ENCODE measurements at places on chromosomes 6 and 20.

DNA sequence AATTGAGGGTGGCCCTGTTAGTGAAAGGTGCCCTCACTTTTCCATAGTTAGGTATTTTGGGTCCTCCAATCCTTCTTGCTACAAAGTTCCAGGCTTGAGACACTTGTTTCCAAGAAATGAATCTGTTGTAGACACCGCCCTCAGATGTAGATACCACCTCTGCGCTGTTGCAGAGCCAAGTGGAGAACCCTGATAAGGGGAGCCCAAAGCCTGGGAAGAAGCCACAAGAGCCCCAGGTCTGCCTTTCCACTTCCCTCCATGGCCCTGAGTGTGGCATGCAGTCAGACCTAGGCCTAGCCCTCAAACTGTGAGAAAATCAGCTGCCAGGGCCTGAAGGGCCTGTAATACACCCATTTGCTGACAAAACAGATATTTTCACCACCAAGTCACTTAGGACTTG lies 37.1 kb downstream of the DTD1 start:
- DNase-seq: no peak

DNA sequence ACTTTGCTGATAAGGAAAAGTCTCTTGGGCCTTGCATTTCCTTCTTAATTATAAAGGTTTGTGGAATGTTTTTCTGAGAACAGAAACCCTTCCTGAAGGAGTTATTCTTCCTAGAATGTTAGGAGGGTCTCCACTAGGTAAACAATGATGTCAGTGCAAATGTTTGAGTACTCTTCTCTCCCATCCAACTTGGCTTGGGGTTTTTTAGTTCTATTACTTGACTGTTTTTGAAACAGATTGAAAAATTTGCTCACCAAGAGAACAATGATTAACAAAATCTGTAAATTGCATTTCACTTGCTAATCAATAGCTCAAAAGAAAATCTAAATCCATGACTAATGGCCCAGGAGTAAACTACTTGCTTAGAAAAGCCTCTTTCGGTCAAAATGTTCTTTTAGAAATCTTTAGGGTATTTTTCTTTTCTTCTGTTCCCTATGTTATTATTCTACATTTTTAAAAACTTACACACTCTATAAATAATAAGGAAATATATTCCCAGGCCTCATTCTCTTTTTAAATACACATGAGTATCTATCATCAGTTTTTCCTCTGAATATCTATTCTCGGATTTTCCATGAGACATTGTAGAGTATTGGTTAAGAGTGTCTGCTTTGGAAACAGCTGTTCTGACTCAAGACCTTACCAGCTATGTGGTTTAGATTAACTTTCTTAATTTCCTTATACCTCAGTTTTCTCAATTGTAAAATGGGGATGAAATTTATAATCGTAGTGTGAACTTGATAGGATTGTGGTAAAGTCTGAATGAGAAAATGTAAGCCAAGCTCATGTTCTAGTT lies 234.2 kb upstream of the CITED2 start:
- DNase-seq: no peak

DNA sequence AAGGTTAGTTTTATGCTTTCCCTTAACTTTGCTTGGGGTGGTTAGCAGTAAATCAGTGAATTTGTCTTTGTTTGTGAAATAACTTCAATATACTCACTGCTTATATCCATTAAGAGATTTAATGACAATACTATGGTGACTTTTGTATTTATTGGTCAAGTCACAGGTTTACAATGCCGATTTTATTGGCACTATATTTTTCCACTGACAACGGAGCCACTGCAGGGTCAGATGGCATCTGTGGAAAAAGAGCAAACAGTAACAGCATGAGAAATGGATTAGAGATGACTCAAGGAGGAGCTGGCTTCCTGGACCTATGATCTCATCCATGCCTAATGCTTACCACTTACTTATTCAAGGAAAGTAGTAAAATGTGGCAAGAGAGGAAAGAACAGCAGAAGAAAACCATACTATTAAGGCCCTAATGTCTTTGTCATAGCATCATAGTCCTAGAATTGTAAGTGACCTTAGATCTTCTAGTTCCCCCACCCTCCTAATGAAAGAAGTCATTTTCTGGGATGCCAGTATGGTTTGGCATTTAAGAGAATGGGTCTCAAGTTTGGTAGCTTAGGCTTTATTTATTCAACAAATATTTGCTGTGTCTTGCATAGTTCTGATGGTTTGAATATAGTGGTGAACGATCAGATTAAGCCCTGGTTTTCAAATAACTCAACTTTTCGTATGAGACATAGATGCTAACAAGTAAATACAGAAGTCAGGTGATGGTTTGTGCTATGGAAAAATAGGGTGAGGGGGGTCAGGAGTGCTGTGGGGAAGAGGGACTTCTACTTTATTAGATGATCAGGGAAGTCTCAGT lies 18.5 kb downstream of the RNF144B start:
- DNase-seq: no peak

DNA sequence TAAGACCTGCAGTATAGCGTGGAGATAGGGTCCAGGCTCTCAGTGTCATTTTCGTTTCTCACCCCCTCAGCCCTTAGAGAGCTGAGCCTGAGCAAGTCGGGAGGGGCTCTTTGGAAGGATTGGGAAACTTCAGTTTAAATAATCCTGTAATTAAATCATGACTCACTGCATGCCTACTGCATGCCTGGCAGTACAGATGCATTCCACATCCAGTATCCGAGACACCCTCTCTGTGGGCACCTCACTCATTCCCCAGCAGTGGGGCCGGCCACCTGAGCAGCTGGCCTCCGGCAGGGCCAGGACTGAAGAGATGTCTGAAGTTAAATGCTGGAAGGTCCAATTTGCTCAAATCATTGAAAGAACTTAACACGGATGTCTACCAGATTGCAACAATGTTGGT lies 316.6 kb downstream of the THBS2 start:
- no peak for DNase-seq

GRCh38 chr20:61497029-61497627 lies 245.1 kb downstream of the CDH4 start:
- DNase-seq: no peak

DNA sequence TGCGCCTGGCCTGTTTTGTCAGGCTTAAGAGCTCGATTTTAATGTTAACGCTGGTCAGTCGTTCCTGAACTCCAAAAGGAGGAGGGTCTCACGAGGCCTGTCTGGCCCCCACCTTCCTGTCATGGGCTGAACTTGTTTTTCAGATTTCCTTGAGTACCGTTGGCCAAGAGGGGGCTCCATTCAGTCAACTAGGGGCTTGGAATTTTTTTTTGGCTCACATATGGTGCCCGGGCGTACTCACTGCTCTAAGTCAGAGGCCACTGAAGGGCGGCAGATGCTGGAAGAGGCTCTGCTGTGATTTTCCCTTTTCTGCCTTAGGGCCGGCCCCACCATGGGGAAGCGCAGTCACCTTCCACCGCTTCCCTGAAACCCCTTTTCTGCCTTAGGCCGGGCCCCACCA lies 6.9 kb upstream of the BIRC7 start:
- no peak for DNase-seq

GRCh38 chr20:12528104-12528503 lies 480.7 kb upstream of the SPTLC3 start:
- DNase-seq: no peak

GRCh38 chr6:38688579-38689087 lies 14.3 kb downstream of the GLO1 start:
- no peak for DNase-seq

DNA sequence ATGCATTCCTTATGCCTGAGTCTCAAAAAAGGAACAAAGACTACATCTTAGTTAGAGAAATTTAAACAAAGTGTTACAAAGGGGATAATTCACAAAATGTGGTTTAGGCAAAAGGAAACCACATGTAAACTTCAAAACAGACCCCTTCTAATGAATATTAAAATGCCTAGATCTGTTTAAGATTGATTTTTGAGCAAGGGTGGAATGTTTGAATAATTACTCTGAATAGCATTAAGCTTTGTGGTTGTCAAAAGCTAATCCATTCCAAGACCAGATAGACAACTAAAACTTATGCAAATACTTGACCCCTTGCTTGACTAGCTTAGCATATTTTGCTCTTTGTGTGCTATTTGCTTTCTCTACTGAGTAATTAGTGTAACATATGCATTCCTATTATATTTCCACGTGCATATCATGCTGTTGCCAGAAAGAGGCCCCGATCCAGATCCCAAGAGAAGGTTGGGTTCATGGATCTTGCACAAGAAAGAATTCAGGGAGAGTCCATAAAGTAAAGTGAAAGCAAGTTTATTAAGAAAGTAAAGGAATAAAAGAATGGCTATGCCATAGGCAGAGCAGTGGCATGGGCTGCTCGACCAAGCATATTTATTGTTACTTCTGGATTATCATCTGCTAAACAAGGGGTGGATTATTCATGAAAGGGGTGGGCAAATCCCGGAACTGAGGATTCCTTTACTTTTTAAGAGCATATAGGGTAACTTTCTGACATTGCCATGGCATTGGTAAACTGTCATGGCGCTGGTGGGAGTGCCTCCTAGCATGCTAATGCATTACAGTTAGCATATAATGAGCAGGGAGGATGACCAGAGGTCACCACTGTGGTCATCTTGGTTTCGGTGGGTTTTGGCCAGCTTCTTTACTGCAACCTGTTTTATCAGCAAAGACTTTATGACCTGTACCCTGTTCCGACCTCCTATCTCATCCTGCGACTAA lies 1193.4 kb upstream of the EYS start:
- no peak for DNase-seq

GRCh38 chr6:125173341-125174095 lies 19.9 kb downstream of the TPD52L1 start:
- no peak for DNase-seq

- no peak for DNase-seq
Observed at GRCh38 chr6:13063300-13063918, 264.9 kb downstream of the TBC1D7 start.

GRCh38 chr6:42313038-42313437 lies 95.4 kb upstream of the MRPS10 start:
- no peak for DNase-seq

DNA sequence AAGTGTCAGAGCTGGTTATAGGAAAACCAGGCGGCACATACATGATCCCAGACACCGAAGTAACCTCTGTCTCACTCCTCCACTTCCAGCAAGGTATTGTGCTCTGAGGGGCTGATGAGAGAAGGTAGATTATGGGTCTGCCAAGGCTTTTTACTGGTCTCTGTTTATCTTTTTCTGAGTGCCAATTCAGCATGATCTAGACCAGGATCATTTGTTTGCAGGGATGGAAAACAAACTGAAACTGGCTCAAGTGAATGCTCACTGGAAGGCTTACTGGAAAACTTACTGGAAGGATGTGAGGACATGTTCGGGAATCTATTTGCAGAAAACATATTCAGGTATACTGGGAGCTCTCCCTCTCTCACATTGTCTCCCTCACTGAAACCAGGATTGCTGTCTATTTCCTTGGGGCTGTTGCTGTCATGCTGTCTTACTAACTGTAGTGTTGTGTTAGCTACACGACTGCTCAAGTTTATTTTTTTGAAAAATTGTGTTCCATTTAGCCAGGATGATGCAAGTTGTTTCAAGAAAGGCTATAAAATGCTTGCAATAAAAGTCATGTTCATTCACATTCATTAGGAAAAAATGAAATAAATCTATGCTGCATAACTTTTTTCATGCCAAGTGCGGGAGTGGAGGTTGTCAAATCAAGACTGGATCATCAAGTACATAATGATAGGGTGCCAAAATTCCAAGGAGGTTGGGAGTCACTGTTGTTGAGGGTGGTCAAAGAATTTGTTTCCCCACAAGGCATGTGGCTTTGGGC lies 37.0 kb downstream of the KLHL31 start:
- no peak for DNase-seq

DNA sequence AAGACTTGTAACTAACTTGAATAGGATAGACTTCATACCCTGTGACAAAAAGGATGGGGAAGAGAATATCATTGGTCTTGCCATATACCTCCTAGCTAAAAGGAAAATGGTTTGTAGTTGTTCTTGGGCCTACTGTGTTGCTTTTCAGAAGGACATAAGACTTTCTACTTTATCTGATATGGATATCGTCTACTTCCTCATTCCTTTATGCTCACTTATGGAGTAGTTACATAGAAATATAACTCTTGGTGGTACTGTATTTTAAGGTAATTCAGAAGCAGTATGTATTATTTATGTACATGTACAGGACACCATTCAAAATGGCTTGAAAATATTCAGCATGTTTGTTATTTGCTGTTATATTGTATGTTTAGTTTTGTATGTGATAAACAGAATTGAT lies 8.0 kb downstream of the FAM217B start:
- DNase-seq: no peak

GRCh38 chr6:148954461-148954860 lies 207.6 kb downstream of the UST start:
- no peak for DNase-seq

DNA sequence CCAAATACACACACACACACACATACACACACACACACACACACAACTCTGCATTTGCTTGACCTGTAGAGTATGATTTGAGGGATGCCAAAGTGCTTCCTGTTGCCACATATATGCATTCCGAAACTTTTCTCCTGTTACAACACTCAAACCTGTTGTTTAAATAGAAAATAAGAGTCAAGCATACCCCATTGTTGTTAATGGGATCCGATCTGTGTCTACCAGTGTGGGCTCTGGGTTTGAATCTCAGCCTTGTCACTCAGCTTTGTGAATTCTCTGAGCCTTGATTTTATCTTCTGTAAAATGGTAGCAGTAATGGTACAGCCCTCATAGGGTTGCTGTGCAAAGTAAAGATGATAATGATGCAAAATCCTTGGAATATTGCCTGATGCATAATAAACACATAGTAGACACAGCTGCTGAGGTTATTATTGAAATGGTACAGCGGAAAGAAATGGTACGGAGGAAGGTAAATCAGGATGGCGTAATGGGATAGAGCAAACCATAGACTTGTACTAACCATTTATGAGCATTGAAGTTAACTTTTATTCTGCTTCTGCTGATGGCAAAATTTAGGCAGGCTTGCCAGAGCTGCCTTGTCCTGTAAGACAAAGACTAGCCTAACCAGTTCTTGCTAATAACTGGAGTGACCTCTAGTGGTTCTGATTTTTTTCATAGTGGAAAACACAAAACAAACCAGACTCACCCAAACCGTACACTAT lies 113.5 kb upstream of the PHACTR1 start:
- no peak for DNase-seq

GRCh38 chr6:135002229-135002844 lies 52.3 kb downstream of the HBS1L start:
- DNase-seq: no peak

- DNase-seq: no peak
Observed at GRCh38 chr6:44162876-44163625, 4.4 kb downstream of the CAPN11 start.

DNA sequence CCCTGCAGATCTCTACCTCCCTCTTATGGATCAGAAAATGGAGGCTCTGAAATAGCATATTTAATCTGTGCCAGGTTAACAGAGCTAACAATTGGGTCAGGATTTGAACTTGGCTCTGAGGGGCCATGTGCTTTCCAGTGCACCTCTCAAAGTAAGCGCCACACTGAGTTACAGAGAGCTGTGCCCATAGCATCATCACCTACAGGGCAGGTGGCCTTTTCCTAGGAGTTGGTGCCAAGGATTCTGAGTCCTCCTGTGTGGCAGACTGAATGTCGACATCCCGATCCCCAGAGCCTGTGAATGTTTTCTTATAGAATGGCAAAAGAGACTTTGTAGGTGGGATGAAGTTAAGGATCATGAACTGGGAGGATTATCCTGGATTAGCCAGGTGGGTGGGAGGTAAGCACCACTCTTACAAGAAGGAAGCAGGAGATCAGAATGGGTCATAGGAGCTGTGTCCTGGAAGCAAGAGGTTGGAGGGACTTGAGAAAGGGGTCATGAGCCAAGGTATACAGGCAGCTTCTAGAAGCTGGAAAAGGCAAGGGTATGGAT lies 68.0 kb upstream of the TBC1D7 start:
- DNase-seq: no peak

- DNase-seq: no peak
Observed at GRCh38 chr20:49542514-49542991, 25.4 kb downstream of the PTGIS start.

- DNase-seq: no peak
Observed at GRCh38 chr20:32167552-32167951, 40.0 kb downstream of the PLAGL2 start.
